ENCODE measurements at places on chromosomes 3 and 15.

- DNase-seq, result no peak
These were observed 137.6 kb upstream of the TRIM42 start for GRCh38 chr3:140540262-140540661.

DNA sequence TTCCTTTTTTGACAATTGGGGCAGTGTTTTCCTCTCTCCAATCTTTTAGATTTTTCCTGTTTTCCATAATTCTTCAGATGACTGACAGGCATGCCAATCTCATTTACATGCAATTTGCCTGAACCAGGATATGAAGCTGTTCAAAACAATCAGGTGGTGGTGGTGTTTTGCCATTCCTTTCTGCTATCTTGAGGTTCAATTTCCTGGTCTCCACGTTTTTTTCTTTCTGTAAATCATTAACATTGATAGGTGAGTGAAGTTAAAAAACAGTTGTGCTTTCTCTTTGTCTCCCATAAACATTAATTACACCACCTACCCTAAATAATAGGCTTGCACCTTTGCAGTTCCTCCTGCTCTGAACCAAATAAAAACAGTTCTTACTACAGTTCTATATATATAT is 49.1 kb downstream of the C2CD4A start:
- DNase-seq, result no peak

DNA sequence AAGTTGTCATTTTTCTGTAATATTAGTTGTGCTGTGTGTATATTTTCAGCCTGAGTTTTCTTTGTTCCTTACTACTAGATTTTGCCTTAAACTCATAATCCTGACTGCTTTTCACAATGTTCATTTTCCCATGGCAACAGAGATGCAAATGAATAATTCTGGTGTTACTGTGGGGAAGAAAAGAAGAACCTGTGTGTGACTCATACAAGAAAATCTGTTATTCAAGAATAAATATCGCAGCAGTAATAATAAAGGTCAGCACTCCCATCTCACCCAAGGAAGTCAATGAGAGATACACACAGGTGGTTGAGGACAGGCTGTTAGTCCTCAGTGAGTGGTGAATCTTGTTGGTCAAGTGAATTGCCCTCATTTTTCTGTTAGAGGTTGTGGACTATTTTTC is 656.6 kb upstream of the NAALADL2 start:
- DNase-seq, result no peak

DNA sequence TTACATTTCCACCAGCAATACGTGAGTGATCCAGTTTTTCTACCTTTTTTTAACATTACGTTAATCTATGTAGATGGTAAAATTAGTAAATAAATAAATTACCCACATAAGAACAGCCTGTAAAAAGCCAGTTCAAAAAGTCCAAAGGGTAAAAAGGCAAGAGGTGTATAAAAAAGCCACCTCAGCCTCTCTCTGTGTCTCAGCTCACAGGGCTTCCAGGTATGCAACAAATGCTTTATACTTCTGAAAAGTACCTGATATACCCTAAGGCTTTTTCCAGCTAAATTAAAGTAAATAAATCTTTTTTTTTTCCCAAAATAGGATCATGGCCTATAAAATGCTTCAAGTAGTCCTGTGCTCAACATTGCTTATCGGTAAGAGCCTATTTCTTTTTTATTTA is at the start of gene C3orf85:
C3orf85 (plus strand) TSS at position 197 of the 400 bp plus-strand sequence; CDS start at position 326, 129 bp downstream.
- no peak for DNase-seq

DNA sequence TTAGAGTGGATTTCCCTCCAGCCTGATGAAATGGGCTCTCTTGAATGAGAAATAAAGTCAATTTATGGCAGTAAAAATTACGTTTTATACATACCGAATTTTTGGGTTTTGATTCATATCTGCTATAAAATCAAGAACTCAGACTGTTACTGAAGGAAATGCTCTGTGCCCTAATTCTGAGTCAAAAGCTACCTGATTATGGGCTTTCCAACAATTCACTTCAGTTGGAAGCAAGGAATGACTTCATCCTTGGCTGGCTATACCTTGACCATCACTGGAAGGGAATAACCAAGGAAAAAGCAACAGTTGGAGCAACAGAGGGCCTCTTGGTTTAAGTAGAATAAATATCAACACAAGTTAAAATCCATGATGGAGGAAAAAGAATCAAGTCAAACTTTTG is 88.6 kb downstream of the ZNF385D start:
- DNase-seq, result no peak

- no peak for DNase-seq
These were observed 82.5 kb downstream of the ECT2 start for GRCh38 chr3:172832983-172833382.

DNA sequence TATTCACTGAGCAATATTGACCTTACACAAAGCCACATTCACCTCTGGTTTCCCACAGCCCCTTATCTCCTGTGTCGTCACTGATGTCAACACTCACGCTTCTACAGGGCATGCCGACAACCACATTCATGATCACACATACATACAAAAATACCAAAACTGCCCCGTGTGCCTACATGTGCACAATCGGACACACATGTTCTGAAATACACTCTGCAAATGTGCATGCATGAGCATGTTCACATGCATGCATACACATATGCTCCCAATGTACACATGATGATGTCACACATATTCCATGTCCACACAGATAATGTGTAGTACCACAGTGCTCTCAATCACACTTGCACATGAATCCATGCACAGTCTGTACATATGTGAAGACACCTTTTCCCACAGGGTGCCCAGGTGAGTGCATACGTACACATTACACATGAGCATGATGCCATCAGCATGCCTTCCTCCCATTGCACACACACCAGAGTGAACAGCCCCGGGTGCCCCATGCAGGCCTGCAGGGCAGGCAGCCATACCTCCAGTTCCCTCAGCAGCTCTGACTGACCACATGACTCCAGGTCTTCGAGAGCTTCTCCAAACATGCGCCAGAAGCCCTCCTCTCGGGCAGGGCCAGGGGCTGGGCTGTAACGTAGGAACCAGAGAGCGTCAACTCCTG is 37.0 kb downstream of the GRIP2 start:
- DNase-seq, result no peak

GRCh38 chr3:50359760-50360110 is 414 bp upstream of the TMEM115 start:
- DNase-seq, result no peak

- DNase-seq, result no peak
These were observed 247.7 kb downstream of the NSUN3 start for GRCh38 chr3:94310341-94311135.

GRCh38 chr3:29347412-29347811 is 66.5 kb downstream of the RBMS3 start:
- DNase-seq, result no peak

- DNase-seq, result no peak
These were observed 66.4 kb upstream of the FRMD4B start for GRCh38 chr3:69452295-69452694.

- DNase-seq, result no peak
These were observed 1.4 kb downstream of the LTF start for GRCh38 chr3:46463120-46463867.

GRCh38 chr15:74826364-74826819 is at the start of gene CPLX3:
Gene CPLX3 (plus strand): TSS chr15:74826627. CDS start chr15:74826704, 77 bp downstream.
- DNase-seq, result peak; percentile 23

All from CD4-positive, alpha-beta T cell treated with Interleukin-1 beta for 1 hour (primary cell).